ENCODE measurements at places on chromosomes 5 and 9. TPM values are rescaled to one million over a fixed set of nuclear protein-coding genes. Genes with fewer than 3 reads are reported as not detected.

FOXI1 gene
- total RNA-seq: not detected

ORM2 gene
- not detected for total RNA-seq

DNA sequence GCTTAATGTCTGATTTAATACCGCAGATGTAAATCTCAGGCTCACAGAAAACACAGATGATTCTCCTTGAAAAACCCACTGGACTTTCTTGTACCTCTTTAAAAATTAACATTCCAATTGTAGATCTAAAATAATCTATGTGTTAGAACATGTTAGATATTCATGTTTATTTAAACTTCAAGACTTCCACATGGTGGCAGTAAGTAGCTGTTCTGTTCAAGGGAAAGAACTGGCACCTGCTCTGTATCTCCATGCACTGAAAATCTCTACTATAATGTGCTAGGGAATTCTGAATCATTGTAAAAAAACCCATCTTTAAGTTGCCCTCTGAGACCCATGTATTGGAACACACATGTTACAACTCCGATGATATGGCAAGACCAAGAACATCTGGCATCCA lies 366.9 kb downstream of the DMRTA1 start:
- H3K27me3 ChIP-seq: no peaks in the 10 kb centered on the region
- H3K27ac ChIP-seq: no peak overlapping the region
- no peak for DNase-seq
- no peaks in the 10 kb centered on the region for H3K4me1 ChIP-seq

CNTNAP3 gene
- not detected for total RNA-seq

DNA sequence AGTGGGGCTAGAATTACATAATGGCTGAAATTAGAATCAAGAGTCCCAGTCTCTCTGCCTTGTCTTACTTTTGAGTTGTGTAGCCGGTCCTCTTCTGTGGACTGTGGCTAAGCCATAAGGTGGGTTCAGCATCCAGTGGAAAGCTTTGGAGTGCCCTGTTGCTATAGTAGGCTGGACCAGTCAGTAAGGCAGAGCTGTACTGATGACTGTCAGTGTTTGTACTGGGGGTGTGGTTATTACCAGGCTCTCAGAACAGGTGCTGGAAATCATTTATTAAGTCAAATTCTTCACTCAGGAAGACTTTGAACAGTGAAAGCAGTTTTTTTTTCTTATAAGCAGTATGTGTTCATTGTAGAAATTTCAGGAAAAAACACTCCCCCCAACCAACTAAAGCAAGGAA lies 129.4 kb downstream of the ZSWIM6 start:
- no peak overlapping the region for H3K27ac ChIP-seq
- no peaks in the 10 kb centered on the region for H3K36me3 ChIP-seq
- H3K27me3 ChIP-seq: no peaks in the 10 kb centered on the region
- DNase-seq: no peak
- no peak overlapping the region for H3K4me3 ChIP-seq

DNA sequence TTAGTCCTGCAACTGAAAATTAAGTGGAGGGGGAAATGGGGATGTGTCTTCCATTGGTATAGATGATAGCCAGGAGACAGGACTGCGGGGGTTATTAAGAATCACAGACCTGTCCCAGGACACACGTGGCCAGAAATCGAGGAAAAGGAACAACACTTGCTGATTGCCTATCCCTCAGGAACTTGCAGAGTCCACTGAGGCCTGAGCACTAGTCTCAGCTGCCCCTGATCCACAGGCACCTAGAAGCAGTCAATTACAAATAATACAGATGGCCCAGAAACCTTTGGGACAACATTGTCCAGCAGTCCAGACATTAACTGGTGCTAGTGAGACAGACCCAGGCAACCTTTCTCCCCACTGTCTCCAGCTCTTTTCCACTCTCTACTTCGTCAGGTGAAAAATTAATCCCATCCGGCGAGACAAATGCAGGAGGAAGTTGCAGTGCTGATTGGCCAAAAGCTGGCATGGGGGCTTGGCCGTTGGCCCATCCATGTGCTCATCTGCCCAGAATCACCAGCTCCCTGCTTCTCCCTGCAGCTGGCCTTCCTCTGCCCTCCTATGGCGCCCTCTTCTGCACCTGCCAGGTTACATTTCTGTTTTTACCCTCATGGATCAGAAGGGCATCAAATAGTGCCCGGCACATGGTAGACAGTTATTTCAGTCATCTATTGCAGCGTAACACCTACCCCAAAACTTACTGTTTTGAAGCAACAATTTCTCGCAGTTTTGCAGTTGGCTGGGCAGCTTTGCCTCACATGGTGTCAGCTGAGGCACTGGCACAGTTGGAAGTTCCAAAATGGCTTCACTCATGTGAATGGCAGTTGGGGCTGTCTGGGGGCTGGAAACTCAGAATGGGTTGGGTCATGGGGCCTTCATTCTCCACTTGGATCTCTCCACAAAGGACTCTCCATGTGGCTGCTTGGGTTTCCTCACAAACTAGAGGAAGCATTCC lies 3.6 kb upstream of the B4GALT1 start:
- H3K4me3 ChIP-seq: no peak overlapping the region
- no peak overlapping the region for H3K27ac ChIP-seq
- no peaks in the 10 kb centered on the region for H3K27me3 ChIP-seq
- DNase-seq: peak; percentile 64
- H3K36me3 ChIP-seq: peaks cover 4% of the 10 kb centered on the region

DNA sequence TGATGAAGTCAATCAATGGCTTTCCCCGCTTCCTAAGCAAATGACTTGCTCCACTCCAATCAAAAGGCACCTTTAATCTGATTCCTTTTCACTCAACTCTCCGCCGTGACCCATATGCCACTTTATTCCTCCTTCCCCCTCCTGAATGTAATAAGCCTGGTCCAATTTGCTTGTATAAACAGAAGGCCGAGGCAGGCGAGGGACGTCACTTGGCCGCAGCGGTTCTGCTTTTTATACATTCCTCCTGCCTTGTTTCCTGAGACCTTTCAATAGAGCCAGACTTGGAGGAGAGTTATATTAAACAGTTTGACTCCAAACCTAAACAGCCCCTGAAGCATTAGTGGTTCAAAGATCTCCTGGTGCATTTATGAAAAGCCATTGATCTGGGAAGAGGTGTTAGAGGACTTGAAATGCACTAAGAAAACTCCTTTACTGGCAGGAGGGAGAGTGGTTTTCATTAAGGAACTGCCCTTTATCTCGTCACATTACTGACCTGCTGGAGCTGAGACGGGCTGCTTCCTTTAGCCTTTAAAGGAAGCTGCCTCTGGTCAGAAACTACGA lies 273.4 kb downstream of the SLIT3 start:
- no peaks in the 10 kb centered on the region for H3K36me3 ChIP-seq
- no peak for DNase-seq
- no peak overlapping the region for H3K27ac ChIP-seq
- no peaks in the 10 kb centered on the region for H3K4me1 ChIP-seq
- peaks cover 8% of the 10 kb centered on the region for H3K27me3 ChIP-seq

GRCh38 chr5:153981905-153982605 lies 56.7 kb downstream of the FAM114A2 start:
- no peaks in the 10 kb centered on the region for H3K36me3 ChIP-seq
- no peak for DNase-seq
- no peak overlapping the region for H3K27ac ChIP-seq
- no peaks in the 10 kb centered on the region for H3K4me1 ChIP-seq
- peaks cover 7% of the 10 kb centered on the region for H3K27me3 ChIP-seq
- no peak overlapping the region for H3K4me3 ChIP-seq

MCTP1 gene
- total RNA-seq: 0.42 TPM

DNA sequence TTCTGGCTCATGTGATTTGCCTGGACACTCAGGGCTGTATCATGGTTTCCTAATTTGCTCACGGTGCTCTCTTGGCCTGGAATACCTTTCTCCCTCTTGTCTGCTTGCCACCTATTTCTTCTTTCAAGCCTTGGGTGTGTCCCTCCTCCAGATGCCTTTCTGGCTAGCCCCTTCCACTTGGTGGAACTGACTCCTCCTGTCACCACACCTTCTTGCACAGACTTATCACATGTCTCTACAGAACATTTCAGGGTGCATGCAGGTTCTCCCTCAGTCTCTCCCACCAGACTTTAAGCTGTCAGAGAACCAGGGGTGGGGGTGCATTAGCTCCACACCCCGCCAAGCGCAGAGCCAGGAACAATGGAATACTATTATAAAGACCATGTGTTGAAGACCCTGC lies 1.9 kb downstream of the TBC1D2 start:
- no peak overlapping the region for H3K4me3 ChIP-seq
- H3K4me1 ChIP-seq: peaks cover 19% of the 10 kb centered on the region
- H3K27me3 ChIP-seq: peaks cover 13% of the 10 kb centered on the region

GRCh38 chr5:67476531-67476930 lies 279.9 kb upstream of the CD180 start:
- H3K4me1 ChIP-seq: peaks cover 2% of the 10 kb centered on the region
- DNase-seq: no peak
- H3K27me3 ChIP-seq: no peaks in the 10 kb centered on the region

- no peaks in the 10 kb centered on the region for H3K36me3 ChIP-seq
- no peaks in the 10 kb centered on the region for H3K4me1 ChIP-seq
- no peak for DNase-seq
- H3K27ac ChIP-seq: no peak overlapping the region
Observed at GRCh38 chr9:24846248-24846912, 300.7 kb upstream of the IZUMO3 start.

GRCh38 chr5:154351566-154351965 lies 94.2 kb upstream of the SAP30L start:
- H3K27ac ChIP-seq: no peak overlapping the region
- no peaks in the 10 kb centered on the region for H3K36me3 ChIP-seq
- peaks cover 23% of the 10 kb centered on the region for H3K4me1 ChIP-seq

TMC1 gene
- not detected for total RNA-seq

DNA sequence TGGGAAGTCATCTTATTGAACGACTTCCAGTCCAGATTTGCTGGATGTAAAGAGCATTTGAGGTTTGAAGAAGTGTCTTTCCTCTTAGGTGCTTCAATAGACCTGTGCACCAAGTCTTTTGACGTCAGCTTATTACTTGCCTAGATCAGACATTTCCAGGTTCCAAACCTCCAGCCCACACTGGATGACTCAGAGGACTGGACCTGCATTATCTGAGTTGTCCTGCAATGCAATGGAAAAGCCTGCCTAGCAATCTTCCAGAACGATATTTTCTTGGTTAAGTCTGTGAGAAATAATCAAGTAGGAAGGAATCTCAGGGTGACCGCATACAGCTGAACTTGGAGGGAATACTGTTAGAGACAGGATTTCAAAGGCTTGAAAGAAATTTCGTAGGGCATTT lies 147.2 kb upstream of the MOCS2 start:
- H3K4me1 ChIP-seq: peaks cover 9% of the 10 kb centered on the region
- H3K27ac ChIP-seq: no peak overlapping the region
- H3K36me3 ChIP-seq: no peaks in the 10 kb centered on the region
- no peak for DNase-seq
- no peak overlapping the region for H3K4me3 ChIP-seq

REEP2 gene
- total RNA-seq: 0.68 TPM

DNA sequence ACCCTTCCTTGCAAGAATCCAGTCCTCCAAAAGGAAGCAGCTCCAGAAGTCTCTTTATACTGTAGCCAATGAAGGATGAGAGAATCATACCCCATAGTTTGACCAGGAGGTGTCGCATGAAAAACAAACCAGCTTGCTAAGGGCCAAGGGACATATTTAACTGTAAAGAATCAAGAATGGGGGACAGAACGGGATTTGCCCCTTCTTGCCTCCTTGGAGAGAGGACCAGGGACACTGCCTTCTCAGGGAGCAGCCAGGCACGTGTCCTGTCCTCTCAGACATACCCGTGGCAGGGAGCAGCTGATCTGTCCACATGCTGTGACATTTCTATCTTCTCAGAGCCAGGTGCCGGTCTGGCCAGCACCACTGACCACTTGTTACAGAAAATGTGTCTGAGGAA lies 11.7 kb downstream of the PRUNE2 start:
- no peaks in the 10 kb centered on the region for H3K27me3 ChIP-seq
- H3K4me3 ChIP-seq: no peak overlapping the region
- H3K36me3 ChIP-seq: no peaks in the 10 kb centered on the region
- DNase-seq: no peak
- no peak overlapping the region for H3K27ac ChIP-seq

PIP5K1B gene
- 0.16 TPM for total RNA-seq

- H3K27ac ChIP-seq: no peak overlapping the region
- H3K4me3 ChIP-seq: no peak overlapping the region
- H3K27me3 ChIP-seq: no peaks in the 10 kb centered on the region
- no peaks in the 10 kb centered on the region for H3K4me1 ChIP-seq
Observed at GRCh38 chr5:2265341-2265740, 382.6 kb upstream of the IRX4 start.

- DNase-seq: no peak
- no peak overlapping the region for H3K4me3 ChIP-seq
- H3K36me3 ChIP-seq: no peaks in the 10 kb centered on the region
Observed at GRCh38 chr5:128782446-128782845, 182.8 kb upstream of the SLC27A6 start.

DNA sequence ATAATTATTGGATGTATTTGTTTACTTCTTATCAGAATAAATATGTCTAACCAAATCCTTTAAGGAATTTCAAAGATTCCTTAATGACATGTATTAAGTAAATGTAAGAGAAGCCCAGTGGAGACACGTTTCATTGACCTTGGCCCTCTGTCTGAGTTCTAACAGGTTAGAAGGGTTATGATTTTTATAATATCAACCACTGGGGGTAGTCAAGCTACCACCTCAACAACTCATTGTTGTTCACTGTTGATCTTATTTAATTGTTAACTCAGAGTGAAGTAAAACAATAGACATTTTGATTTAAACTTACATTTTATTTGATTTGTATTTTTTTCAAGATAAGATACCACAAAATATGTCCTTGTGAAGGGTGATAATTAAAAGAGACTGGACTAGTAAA lies 499.2 kb upstream of the COX7C start:
- H3K27ac ChIP-seq: no peak overlapping the region
- no peak overlapping the region for H3K4me3 ChIP-seq
- no peaks in the 10 kb centered on the region for H3K27me3 ChIP-seq
- H3K36me3 ChIP-seq: no peaks in the 10 kb centered on the region
- DNase-seq: no peak

SPATA9 gene
- not detected for total RNA-seq

FOXD4L5 gene
- total RNA-seq: 0.16 TPM

BRINP1 gene
- not detected for total RNA-seq

DNA sequence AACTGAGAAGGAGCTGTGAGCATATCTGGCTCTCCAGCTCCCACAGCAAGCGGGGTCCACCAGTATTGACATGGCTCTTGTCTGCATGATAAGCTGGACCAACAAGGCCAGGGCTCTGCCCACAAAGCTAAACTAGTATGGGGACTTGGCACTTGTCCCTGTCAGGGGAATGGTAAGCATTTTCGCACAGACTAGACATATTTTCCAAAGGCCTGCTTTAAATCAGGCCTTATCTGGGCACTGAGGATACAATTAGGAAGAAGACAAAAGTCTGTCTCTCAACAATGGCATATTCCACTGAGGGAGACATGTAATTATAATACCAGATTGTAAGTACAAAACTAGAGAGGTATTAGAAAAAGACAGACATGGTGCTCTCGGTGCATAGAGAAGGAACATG lies 32.1 kb downstream of the CSF2 start:
- H3K36me3 ChIP-seq: peaks cover 15% of the 10 kb centered on the region
- no peak overlapping the region for H3K4me3 ChIP-seq
- DNase-seq: no peak
- peaks cover 90% of the 10 kb centered on the region for H3K4me1 ChIP-seq
- H3K27ac ChIP-seq: peak overlapping the region; percentile 35

- no peak overlapping the region for H3K27ac ChIP-seq
- H3K27me3 ChIP-seq: no peaks in the 10 kb centered on the region
- H3K4me3 ChIP-seq: no peak overlapping the region
- H3K36me3 ChIP-seq: no peaks in the 10 kb centered on the region
Observed at GRCh38 chr9:121999556-121999955, 93.6 kb downstream of the TTLL11 start.

All from activated CD8-positive, alpha-beta T cell treated with anti-CD3 and anti-CD28 coated beads, Interleukin-2, amount 10 ng/mL, durations not matched to agents 7 days and 5 days (primary cell).